ENCODE measurements at places on chromosomes 4 and X.

- DNase-seq, result no peak
These were observed 1047.6 kb upstream of the PCDH10 start for GRCh38 chr4:132101526-132101925.

GRCh38 chr4:40309250-40309774 is 25.8 kb upstream of the CHRNA9 start:
- DNase-seq, result peak; percentile 77

- peak; percentile 40 for DNase-seq
These were observed 316.7 kb upstream of the DIPK2B start for GRCh38 chrX:45517090-45517973.

GRCh38 chr4:139809757-139810140 is 144.1 kb downstream of the MGST2 start:
- no peak for DNase-seq

DNA sequence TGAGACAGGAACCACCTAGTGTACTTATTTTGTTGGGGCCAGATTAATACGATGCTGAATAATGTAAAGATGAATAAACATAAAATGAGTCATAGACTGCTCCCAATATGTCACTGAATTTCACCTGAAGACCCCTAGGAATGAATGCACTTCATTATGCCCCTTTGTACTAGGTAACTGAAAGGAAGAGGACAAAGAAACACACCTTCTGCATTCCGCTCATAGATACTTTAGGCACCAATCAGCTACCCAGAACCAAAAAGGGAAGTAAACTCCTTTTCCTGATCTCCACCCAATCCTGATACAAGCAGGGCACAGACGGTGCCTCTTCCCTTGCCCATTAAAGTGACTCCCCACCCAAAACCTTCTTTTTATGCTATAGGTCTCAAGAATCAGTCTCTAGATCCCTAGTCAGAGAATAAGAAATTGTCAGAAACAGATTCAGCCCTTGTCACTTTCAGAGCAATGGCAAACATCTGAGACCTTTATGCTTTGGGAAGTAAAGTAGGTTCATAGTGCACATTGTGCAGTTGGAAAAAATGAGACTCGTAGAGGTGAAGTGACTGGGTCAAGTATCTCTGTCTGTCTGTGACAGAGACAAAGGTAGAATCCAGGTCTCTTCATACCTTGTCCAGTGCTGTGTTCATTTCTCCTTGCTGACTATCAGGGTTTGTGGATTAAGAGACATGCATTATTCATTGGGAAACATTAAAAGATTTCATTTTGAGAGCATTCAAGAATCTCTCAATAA is 2.3 kb downstream of the GPR174 start:
- no peak for DNase-seq

DNA sequence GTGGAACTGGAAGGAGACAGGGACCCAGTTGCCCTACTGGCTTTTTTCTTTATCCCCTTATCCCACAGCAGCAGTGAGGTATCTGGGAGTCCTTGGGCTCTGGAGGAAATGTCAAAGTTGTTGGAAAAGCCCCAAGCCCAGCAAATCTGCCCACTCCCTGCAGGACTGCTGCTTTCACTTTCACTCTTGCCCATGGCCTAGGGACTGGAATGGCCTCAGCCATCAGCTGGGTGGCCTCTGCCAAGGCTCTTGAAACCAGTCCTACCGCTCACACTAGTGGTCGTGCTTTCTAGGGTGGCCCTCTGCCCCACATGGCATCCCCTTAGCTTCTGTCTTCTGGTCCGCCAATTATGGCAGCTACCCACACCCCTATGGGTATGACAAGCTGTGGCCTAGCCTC is 9.7 kb upstream of the RHOXF1 start:
- no peak for DNase-seq

DNA sequence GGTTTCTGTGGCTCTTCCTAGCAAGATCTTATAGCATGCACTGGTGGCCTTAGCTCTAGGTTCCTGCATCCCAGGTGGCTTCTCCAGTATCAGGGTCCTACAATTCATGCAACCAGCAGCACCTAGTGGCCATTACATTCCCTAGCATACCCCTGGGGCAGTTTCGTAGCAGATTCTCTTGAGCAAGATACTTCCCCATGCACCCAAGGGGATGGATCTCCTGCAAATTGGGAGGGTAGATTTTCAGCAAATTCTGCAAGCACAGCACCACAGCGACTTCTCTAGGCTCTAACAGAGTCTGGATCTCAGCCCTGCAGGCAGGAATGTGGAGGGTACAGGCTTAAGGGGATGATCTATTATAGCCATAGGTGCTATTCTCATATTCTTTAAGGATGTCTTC is 13.1 kb upstream of the SLC9B1 start:
- peak; percentile 24 for DNase-seq

DNA sequence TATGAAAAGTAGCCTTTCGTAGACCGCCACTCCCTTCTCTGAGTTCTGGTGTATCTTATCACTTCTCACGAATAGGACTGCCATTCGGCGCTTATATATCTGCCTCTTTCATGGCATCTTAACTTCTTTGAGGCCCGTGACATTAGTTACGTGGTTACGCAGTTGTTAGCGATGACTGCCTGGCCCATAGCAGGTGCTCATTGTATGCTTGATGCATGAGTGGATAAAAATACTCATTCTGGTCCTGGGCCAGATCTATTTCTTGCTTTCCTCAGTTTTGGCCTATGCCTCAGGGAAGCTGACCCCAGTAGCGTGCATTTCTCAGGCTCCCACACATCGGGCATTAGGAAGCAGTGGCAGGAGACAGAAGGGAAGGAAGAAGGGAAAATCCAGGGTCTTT is 60.7 kb upstream of the PITX2 start:
- DNase-seq, result no peak

DNA sequence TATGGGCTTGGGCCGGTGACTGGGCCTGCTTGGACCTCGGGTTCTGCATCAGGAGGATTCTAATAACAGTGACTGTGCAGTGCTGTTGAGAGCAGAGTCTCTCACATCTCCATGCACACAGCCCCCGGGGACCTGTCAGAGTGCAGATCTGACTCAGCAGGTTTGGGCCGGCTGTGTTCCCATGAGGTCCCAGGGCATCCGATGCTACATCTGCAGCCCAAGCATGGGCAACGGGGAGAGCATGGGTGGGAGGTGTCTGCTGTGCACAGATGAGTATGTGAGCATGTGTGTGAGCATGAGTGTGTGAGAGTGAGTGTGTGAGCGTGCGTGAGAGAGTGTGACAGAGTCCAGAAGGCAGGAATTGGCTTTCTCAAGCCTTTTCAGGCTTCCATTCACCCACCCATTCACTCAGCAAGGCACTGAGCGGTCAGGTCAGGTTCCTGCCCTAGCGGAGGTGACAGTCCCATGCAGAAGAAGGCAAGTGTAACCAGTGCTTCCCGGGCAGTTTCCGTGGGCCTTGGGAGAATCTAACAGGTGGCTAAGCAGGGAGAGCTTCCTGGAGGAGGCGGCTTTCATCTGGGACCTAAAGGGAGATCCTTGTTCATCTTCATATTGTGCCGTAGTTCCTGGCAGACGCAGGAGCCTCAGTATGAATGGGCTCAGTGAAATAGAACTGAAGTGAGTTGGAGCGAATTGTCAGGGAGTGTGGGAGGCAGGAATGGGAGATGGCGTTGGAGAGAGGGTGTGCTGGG is 62.6 kb downstream of the SORCS2 start:
- no peak for DNase-seq

GRCh38 chr4:24747234-24747975 is 48.0 kb upstream of the SOD3 start:
- DNase-seq, result no peak

- no peak for DNase-seq
These were observed 246.4 kb upstream of the SLC7A11 start for GRCh38 chr4:138488533-138488932.

DNA sequence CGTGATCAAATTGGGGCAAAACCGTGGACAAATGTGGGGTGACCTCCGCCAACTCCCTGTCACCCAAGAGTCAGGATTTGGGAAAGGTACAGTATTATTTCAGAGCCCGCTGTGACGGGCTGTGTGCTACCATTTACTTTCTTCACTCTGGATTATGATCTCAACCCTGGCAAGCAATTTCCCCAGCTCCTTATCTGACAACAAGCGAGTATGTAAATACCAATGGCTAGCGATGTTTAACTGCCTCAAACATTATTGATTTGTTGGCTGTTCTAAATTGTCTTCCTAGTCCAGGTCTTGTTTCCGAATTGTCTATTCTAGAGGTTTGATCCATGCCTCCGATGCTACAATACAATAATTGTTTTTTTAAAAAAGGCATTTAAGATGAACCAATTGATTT is 17.7 kb upstream of the PITX2 start:
- no peak for DNase-seq

GRCh38 chr4:108172753-108173598 is 4.2 kb upstream of the LEF1 start:
- DNase-seq, result no peak

DNA sequence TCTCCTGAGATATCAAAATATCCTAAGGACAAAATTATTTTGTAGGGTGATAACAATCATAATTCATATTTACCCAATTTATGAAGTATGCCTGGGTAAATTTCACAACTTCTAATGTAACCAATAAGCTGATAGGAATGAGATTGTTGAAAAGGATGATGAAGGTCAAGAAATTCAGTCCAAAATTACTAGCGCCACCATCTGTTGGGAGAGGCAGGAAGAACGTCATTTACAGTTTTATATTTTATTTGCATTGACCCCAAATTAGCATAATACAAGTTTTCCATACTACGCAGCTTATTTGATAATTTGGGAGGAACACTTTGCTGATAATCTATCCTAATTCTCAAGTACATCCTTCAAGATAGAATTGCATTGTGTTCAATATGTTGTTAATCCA is 78.7 kb downstream of the ATP8A1 start:
- no peak for DNase-seq

DNA sequence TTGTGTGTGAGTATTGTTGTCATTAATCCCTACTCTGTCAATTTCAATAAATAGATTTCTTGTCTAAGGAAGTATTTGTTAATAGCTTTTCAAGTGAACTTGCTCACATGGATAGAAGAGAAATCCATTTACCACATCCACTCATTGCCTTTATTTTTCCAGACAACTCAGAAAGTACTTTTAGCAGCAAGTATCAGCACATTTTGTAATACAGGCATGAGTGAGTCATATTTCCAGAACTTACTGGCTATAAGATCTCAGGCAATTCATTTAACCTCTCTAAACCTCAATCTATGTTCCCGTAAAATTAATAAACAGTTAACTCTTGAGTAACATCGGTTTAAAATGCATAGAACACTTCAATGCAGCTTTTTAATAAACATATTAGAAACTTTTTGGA is 317.9 kb upstream of the PCDH7 start:
- no peak for DNase-seq

DNA sequence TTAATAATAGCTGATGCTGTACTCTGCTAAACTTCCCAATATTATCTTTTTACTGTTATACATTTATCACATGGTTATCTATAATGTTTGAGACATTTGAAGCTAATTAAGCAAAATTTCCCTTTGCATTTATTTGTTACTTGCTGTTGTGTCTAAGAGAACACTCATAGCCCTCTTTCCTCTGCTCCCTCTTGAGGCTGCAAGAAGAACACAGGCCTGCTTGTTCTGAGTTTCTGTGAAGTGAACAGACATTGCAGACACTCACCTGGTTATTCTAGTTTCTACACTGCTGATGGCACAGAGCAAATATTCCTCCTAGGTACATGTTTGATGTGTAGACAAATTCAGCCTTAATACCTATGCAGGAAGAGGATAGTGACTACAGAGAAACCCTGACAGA is 367.8 kb downstream of the GASK1B start:
- DNase-seq, result peak; percentile 8

DNA sequence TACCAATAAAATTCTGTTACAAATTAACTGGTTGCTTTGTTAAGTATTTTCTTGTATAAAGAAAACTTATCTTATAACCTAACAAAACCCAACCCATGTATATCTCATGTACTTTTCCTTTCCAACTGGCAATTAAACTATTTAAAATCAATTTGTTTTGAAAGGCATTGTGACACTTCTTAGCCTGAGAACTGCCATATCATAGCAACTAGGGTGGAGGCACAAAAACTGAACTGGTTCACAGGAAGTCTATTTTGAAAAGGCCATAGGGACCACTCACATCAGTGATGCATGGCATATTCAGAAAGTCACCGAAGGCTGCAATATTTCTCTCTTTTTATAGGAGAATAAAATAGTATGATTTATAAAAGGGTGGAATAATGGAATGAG is 40.5 kb upstream of the ARSJ start:
- DNase-seq, result no peak

DNA sequence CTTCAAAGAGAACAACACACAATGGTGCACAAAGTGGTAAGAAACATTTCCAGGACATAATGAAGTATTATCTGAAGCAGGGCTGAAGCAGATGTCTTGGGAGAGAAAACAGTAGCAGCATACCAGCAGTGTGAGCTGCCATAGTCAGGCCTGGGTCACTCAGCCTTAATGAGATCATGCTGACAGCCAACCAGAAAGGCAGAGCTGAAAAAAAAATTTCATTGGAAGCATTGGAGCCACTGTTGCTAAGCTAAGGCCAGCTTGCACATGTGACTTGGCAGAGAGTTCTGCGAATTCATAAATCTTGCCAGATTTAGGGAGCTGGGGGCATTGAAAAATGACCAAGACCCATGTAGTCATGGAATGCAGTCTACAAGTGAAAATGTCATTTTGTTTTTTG is 444.0 kb upstream of the PITX2 start:
- DNase-seq, result no peak
